ENCODE measurements at places on chromosomes 1 and 21.

DNA sequence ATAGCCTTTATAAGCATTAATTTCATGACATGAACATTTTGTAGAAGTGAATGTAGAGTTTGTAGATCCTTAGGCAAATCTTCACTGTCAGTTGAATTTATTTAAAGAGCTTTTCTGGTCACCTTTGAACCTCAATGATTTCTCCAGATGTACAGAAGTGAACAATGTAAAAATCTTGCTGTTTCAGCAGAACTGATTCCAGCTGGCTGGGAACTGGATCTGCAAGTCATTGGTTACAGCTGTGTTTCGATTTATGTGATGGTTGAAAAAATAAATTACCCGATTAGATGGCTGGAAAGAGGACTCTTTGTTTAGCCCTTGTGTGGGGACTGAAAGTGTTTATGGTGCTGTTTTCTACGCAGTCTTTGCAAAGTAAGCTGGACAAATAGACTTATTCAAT is 849.8 kb downstream of the USP25 start:
- no peak overlapping the region for H3K27ac ChIP-seq
- no peaks in the 10 kb centered on the region for H3K4me1 ChIP-seq
- DNase-seq, result no peak
- no peaks in the 10 kb centered on the region for H3K36me3 ChIP-seq

DNA sequence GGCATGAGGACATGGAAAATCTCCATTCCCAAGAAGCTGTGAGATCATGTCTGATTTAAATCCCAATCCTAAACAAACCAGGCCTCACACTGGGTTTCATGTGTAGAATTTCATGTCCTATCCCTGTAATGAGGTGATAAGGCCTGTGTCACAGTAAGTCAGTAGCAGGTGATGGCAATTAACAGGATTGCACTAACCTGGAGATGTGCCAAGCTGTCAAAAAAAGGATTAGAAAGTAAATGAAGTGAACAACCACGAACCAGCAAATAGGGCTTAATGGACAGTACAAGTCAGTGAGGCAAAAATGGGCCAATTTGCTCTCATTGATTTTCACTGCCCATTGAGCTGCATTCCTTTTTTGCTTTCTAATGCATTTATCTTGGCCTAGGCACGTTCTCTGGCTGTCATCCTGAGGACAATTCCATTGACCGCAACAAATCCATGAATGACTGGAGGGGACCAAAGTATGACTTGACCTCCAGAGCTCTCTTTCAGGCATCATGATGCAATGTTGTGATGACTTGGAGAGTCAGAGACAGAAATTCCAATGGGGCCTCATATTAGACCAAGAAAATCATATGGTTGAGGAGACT is 673.6 kb upstream of the ADGRL2 start:
- no peak overlapping the region for H3K27ac ChIP-seq
- H3K36me3 ChIP-seq, result no peaks in the 10 kb centered on the region
- DNase-seq, result no peak
- no peak overlapping the region for H3K4me3 ChIP-seq
- H3K27me3 ChIP-seq, result no peaks in the 10 kb centered on the region
- no peaks in the 10 kb centered on the region for H3K4me1 ChIP-seq

GRCh38 chr1:19780267-19780877 is 19.3 kb downstream of the TMCO4 start:
- H3K4me3 ChIP-seq, result no peak overlapping the region
- no peak for DNase-seq
- peaks cover 6% of the 10 kb centered on the region for H3K4me1 ChIP-seq
- peaks cover 2% of the 10 kb centered on the region for H3K27me3 ChIP-seq

- no peak for DNase-seq
- H3K4me1 ChIP-seq, result peaks cover 3% of the 10 kb centered on the region
- peaks cover 14% of the 10 kb centered on the region for H3K27me3 ChIP-seq
- no peaks in the 10 kb centered on the region for H3K36me3 ChIP-seq
Measured at GRCh38 chr1:21651214-21652042, 17.7 kb downstream of the RAP1GAP start.

GRCh38 chr1:198986036-198986435 is 347.2 kb downstream of the PTPRC start:
- H3K27ac ChIP-seq, result no peak overlapping the region
- H3K4me1 ChIP-seq, result no peaks in the 10 kb centered on the region
- H3K27me3 ChIP-seq, result no peaks in the 10 kb centered on the region
- no peaks in the 10 kb centered on the region for H3K36me3 ChIP-seq
- H3K4me3 ChIP-seq, result no peak overlapping the region

DNA sequence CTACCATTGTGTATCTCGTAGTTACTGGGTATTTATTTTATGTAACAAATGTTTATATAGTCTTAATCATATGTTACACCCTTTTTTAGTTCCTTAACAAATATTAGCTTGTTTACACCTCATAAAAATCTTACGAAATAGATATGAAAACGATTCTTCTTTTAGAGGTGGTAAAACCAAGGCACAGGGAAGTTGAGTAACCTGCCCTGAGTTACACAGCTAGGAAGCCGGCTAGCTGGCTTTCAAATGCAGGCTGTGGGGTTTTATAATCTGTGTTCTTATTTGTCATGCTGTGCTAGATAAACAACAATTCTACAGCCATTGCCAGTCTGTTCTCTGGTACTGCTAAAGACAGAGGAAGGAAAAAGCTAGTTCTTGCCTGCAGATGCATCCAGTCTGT is 109.6 kb downstream of the NOS1AP start:
- H3K36me3 ChIP-seq, result peaks cover 7% of the 10 kb centered on the region
- DNase-seq, result no peak
- peaks cover 41% of the 10 kb centered on the region for H3K4me1 ChIP-seq
- no peak overlapping the region for H3K4me3 ChIP-seq

DNA sequence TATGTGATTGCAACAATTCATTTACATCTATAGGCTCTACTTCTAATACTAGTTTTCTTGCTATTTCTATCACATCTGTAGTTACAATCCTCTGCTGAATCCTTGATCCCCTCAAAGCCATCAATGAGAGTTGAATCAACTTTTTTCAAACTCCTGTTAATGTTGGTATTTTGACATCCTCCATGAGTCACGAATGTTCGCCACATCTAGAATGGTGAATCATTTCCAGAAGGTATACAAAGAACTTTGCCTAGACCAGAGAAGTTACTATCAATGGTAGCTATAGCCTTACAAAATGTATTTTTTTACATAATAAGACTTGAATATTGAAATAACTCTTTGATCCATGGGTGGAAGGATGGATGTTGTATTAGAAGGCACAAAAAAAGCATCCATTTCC is 110.0 kb downstream of the AMY1C start:
- no peak overlapping the region for H3K4me3 ChIP-seq
- H3K27ac ChIP-seq, result no peak overlapping the region
- no peaks in the 10 kb centered on the region for H3K36me3 ChIP-seq
- DNase-seq, result no peak
- peaks cover 1% of the 10 kb centered on the region for H3K27me3 ChIP-seq

DNA sequence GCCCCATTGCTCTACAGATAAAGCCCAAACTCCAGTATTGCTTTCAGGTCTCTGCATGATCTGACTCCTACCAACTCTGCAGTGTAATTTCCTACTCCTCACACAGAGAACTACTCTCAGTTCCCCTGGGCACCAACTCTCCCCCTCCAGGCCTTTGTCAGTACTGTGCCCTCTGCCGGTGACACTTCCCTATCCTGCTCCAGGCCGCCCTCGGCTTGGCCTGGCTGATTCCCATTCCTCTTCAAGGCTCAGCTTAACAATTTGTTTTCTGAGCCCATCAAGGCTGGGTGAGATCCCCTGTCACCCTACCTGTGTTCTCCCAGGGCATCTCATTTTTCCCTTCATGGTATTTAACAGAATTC is 2.6 kb downstream of the SLAMF8 start:
- no peak overlapping the region for H3K4me3 ChIP-seq
- H3K36me3 ChIP-seq, result no peaks in the 10 kb centered on the region
- H3K27ac ChIP-seq, result no peak overlapping the region
- H3K4me1 ChIP-seq, result peaks cover 6% of the 10 kb centered on the region
- peaks cover 13% of the 10 kb centered on the region for H3K27me3 ChIP-seq
- peak; percentile 66 for DNase-seq

DNA sequence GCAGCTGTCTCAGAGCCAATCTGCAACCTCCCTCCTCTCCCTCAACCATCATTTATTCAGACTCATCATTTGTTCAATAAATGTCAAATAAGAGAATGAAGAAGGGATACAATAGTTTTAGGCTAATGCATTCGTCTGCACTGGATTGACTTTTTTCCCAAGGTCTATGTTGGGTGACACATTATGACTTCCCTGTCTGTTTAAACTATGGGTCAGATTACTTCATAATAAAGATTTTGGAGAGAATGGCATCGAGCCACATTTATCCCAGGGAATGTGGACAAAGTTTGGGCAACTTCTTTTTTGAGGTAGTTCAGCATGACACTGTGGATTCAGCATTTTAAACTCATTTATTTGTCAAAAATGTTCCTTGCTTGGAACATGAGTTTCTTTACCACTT is 107.4 kb upstream of the ADGRL2 start:
- no peaks in the 10 kb centered on the region for H3K27me3 ChIP-seq
- no peak overlapping the region for H3K27ac ChIP-seq
- H3K4me1 ChIP-seq, result peaks cover 2% of the 10 kb centered on the region

GRCh38 chr1:226029093-226029496 is 30.0 kb upstream of the SDE2 start:
- no peaks in the 10 kb centered on the region for H3K36me3 ChIP-seq
- no peak overlapping the region for H3K27ac ChIP-seq
- peaks cover 3% of the 10 kb centered on the region for H3K27me3 ChIP-seq
- H3K4me1 ChIP-seq, result peaks cover 4% of the 10 kb centered on the region

DNA sequence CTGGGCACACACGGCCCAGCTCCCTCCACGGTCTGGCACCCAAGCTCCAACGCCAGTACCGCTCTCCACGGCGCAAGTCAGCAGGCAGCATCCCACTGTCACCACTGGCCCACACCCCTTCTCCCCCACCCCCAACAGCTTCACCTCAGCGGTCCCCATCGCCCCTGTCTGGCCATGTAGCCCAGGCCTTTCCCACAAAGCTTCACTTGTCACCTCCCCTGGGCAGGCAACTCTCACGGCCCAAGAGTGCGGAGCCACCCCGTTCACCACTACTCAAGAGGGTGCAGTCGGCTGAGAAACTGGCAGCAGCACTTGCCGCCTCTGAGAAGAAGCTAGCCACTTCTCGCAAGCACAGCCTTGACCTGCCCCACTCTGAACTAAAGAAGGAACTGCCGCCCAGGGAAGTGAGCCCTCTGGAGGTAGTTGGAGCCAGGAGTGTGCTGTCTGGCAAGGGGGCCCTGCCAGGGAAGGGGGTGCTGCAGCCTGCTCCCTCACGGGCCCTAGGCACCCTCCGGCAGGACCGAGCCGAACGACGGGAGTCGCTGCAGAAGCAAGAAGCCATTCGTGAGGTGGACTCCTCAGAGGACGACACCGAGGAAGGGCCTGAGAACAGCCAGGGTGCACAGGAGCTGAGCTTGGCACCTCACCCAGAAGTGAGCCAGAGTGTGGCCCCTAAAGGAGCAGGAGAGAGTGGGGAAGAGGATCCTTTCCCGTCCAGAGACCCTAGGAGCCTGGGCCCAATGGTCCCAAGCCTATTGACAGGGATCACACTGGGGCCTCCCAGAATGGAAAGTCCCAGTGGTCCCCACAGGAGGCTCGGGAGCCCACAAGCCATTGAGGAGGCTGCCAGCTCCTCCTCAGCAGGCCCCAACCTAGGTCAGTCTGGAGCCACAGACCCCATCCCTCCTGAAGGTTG is 97.6 kb downstream of the PIK3R3 start:
- no peak overlapping the region for H3K27ac ChIP-seq
- peaks cover 16% of the 10 kb centered on the region for H3K27me3 ChIP-seq
- H3K4me1 ChIP-seq, result no peaks in the 10 kb centered on the region
- H3K36me3 ChIP-seq, result peaks cover 9% of the 10 kb centered on the region

GRCh38 chr1:245418077-245418476 is 263.3 kb downstream of the KIF26B start:
- DNase-seq, result no peak
- no peaks in the 10 kb centered on the region for H3K27me3 ChIP-seq
- H3K27ac ChIP-seq, result no peak overlapping the region
- no peaks in the 10 kb centered on the region for H3K36me3 ChIP-seq
- no peak overlapping the region for H3K4me3 ChIP-seq
- H3K4me1 ChIP-seq, result no peaks in the 10 kb centered on the region

DNA sequence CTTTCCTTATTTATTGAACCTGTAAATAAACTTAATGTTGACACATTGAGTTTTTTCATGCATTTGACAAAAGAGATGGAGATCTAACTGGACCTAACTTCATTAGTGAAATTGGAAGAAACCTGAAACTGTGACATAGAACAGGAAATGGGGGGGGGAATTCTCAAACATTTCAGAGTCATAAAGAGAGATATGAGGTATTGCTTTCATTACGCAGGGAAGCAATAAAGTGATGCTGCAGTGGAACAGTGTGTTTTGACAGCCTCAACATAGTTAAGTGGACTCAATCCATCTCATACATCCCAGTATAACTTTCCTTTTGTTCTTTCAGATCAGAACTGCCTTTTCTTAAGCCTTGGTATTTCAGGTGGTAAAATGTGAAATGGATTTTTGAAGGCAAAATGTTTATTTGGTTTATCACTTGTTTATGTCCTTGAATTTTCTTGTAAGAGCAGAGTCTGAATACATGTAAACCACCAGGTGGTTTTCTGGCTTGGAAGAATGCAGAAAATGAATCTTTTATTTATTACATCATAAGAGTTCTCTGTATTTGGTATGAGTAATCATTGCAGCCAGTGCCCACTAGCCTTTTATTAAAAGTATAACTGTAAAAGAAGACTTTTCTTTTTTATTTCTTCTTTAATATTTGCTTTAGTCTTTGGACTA is 132.5 kb downstream of the ZNF326 start:
- no peaks in the 10 kb centered on the region for H3K27me3 ChIP-seq
- no peak for DNase-seq
- H3K4me3 ChIP-seq, result no peak overlapping the region
- no peak overlapping the region for H3K27ac ChIP-seq

DNA sequence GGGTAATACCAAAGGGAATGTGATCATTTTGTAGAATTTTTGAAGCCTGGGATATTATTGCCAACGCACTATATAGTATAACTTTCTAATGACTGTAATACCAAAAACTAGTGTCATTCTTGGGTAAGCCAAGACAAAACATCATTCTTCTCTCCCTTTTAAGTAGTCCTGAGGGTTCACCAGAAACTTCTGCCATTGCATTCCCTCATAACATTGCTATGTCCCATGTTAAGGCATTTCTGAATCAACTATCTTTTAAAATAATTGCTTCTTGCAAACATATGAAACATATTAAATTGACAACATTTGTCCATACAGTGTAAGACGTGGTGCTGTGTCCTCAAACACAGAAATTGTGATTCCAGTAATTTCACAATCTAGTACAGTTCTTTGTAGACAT is 29.9 kb upstream of the C1orf21 start:
- DNase-seq, result no peak
- peaks cover 2% of the 10 kb centered on the region for H3K4me1 ChIP-seq
- no peaks in the 10 kb centered on the region for H3K36me3 ChIP-seq
- no peak overlapping the region for H3K27ac ChIP-seq
- H3K4me3 ChIP-seq, result no peak overlapping the region
